CD4-positive, alpha-beta T cell (primary cell): ENCODE measurements at places on chromosomes 3 and 15.

DNA sequence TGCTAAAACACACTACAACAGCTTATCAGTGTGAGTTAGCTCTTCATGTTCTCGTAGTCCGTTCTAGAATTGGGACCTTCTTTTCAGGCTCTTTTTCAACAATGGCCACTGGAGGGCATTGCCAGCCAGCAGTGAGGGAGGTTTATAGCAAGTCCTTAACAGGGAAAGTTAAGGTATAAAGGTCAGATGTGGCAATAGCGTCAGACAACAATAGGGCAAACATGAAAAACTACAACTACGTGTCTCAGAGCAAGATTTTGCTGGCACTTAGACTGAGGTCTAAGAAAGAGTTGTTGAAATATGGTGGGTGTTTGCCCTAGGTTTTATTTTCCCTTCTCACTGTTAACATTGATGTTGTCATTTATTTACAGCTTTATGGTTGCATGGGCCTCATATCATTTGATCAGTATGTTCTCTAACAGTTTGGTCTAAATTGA lies 161.4 kb downstream of the GMNC start:
- no peak for DNase-seq

- no peak for DNase-seq
Measured at GRCh38 chr15:43429687-43430086, 58.8 kb downstream of the TUBGCP4 start.

DNA sequence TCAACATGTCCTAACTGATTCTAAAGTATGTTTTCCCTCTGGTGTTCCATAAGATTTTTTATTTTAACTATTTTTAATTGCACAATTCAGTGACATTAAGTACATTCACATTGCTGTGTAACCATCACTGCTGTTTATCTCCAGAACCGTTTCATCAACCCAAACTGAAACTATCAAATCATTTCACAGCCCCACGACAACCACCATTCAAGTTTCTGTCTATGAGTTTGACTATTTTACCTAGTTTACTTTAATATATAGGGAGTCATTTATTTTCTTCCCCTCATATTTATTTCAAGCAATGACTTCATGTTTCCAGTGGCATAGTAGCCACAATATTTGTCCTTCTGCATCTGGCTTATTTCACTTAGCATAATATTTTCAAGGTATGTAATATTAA lies 8.4 kb downstream of the RTP1 start:
- no peak for DNase-seq

DNA sequence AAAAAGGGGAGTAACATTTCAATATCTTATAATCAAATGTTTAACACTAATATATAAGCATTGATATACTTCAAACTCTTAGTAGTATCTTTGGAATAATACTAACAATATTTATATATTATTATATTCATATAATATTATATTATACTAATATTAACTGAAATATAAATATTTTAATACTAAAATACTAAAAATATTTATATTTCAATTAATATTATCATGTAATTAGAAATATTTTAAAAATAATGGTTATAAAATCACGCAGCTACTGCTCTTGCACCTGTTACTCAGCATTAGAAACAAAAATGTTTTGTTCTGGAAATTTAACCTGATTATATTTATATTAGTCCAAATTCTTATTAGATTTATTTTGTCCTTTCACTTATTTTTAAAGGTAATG lies 12.6 kb upstream of the ATP8B4 start:
- DNase-seq, result no peak

GRCh38 chr15:85488997-85489396 lies 108.6 kb downstream of the AKAP13 start:
- no peak for DNase-seq

- DNase-seq, result no peak
Measured at GRCh38 chr3:121800906-121801305, 34.0 kb downstream of the IQCB1 start.

DNA sequence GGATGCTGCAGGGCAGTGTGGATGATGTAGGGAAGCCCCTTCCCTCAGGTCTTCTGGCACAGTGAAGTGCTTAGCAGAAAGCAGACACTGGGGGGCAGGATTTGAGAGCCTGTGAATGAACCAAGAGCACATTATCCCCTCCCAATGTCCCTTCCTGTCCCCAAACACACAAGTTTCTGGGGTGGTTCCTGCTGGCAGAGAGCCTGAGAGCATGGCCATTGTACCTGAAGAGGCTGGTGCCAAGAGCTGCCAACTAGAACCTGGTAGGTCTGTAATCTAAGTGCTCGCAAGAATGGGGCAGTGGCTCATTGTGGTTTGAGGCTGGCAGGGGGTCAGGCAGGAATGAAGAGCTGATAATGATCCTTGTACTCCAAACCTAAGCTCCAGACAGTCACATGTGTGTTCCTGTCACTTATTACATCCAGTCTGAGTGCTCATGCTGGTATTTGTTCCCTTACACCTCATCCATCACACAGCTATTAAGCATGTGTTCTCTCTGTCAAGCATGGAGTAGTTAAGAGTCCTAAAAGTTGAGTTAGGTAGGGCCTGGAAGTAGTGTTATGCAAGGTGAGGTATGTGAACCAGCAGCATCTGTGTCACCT lies 6.7 kb upstream of the CCR1 start:
- no peak for DNase-seq

- no peak for DNase-seq
Measured at GRCh38 chr3:179265875-179266274, 15.0 kb upstream of the KCNMB3 start.

DNA sequence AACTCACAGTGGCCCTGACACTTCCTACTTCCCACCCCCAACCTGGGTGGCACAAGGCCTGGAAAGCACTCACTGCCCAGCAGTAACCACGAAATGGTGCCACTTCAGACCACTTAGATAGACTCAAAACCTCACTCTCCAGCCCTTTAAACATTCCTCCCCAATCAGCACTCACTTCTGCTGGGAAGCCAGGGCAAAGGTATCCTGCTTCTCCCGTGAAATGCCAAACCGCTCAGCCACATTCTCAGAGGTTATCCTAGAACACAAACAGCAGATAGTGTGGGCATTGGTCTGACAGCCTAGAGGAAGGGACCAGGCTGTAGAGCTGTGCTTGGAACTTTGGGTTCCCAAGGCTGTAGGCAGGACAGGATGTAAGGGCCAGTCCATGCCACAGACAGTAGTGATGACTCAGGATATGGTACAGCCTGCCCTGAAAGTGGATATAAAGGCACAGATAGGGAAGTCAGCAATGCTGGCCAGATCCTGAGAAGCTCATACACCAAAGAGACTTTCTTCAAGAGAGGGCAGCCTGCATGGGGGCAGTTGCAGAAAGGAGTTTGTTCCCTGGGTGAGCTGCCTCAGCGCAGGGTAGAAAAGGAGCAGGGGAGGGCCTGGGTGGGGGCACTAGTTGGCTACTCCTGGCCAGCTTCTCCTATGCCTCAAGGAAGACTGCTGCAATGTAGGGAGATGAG lies 9.2 kb downstream of the ACAA1 start:
- no peak for DNase-seq

- no peak for DNase-seq
Measured at GRCh38 chr3:127483005-127483641, 107.4 kb downstream of the TPRA1 start.

GRCh38 chr15:35567392-35567791 lies 21.4 kb upstream of the DPH6 start:
- DNase-seq, result no peak

DNA sequence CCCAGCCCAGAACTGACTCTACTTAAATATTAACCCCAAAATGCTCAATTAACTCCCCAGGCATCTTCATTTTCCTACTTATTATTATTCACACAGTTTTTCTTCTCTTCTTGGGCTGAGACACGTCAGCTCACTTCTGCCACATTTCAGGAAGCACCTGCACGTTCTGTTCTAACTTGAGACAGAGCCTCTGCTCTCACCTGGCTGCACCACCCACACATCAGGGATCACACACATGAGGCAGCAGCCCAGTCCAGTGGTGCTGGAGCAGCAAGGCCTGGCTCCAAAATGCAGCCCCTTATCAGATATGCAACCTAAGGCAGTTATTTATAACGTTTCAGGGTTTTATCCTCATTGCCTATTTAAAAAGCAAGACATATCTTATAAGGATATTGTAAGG lies 127.5 kb downstream of the OSBPL10 start:
- no peak for DNase-seq

- no peak for DNase-seq
Measured at GRCh38 chr3:40913192-40913591, 286.1 kb upstream of the CTNNB1 start.

- DNase-seq, result no peak
Measured at GRCh38 chr3:69746119-69746518, 6.9 kb downstream of the MITF start.

- DNase-seq, result peak; percentile 66
Measured at GRCh38 chr15:67116742-67117141, 51.3 kb downstream of the SMAD3 start.

GRCh38 chr3:107264888-107265287 lies 112.4 kb upstream of the CCDC54 start:
- no peak for DNase-seq

GRCh38 chr3:71366988-71367604 lies 216.4 kb downstream of the FOXP1 start:
- DNase-seq, result no peak

GRCh38 chr15:28881600-28881999 lies 4.2 kb upstream of the APBA2 start:
- no peak for DNase-seq

- peak; percentile 82 for DNase-seq
Measured at GRCh38 chr3:50971487-50971924, 296.8 kb downstream of the DOCK3 start.

- DNase-seq, result no peak
Measured at GRCh38 chr3:140748903-140749302, 71.0 kb downstream of the TRIM42 start.

DNA sequence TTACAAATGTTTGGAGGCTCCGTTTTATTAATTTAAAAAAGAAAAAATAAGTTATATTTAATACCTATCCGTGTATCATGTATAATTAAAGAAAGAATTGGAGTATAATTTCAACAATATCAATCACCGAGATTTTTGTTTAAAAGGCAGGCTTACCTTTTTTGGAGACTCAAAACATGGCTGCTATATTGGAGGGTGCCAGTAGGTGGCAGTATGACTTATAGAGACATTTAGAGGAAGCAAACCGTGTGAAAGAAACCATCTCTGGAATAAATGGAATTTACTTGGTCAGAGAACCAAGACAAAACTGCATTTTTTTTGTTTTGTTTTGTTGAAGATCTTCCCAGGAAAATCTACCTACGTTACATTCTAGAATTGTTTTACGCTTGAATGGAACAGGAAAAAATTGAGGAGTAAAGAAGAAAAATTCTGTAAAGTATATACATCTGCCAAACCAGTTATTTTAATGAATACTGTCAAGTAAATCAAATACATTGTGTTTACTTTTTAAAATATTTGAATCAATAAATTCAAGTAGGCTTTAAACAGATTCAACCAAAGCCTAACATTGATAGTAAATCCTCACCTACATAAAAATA lies 802.6 kb upstream of the ALCAM start:
- DNase-seq, result peak; percentile 51

GRCh38 chr15:99412082-99412481 lies 153.7 kb upstream of the MEF2A start:
- DNase-seq, result no peak

GRCh38 chr3:39154280-39155021 lies 1.1 kb upstream of the CSRNP1 start:
- no peak for DNase-seq

GRCh38 chr15:43378601-43379000 lies 7.7 kb downstream of the TUBGCP4 start:
- DNase-seq, result no peak

DNA sequence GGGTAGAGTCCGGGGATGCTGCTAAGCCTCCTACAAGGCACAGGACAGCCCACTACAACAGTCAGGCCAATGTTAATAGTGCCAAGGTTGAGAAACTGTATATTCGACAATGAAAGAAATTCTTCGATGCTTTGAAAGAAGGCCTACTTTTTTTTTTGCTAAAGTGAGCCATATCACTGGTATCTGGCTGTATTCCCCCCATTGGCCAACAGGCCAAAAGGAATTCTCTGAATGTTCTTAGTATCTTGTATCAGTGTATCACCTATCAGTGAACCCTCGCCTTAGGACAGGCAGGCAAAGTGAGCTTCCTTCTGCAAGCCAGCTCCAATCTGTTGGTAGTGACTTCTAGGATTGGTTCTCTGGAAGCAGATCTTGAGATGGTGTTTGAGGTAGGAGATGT lies 74.2 kb downstream of the SNTN start:
- DNase-seq, result no peak

GRCh38 chr15:65791335-65792137 lies 557 bp downstream of the DENND4A start:
- DNase-seq, result no peak

GRCh38 chr3:45664578-45664977 lies 24.6 kb upstream of the SACM1L start:
- DNase-seq, result peak; percentile 72
